Naive B cell (primary cell): ENCODE measurements at places on chromosomes 16 and 17.

DNA sequence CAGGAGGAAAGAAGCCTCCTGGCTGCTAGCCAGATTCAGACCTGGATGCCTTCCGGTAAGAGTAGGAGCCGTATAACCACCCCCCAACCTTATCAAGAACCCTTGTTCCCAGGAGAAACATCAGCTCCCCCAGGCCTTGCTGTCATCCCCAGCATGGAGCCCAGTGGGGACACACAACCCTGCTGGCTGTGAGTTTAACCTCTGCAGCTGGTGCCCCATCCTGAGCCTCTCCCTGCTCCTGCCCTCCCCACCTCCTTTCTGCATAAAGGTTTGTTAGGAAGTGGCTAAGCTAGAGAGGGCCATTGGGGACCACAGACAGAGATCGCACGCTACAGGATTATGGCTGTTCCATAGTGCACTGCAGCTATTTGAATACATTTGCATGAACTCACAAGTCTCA is 55.5 kb upstream of the RPL38 start:
- no peak overlapping the region for H3K4me3 ChIP-seq
- no peaks in the 10 kb centered on the region for H3K4me1 ChIP-seq
- peaks cover 11% of the 10 kb centered on the region for H3K36me3 ChIP-seq
- no peak for DNase-seq
- peaks cover 57% of the 10 kb centered on the region for H3K27me3 ChIP-seq

DNA sequence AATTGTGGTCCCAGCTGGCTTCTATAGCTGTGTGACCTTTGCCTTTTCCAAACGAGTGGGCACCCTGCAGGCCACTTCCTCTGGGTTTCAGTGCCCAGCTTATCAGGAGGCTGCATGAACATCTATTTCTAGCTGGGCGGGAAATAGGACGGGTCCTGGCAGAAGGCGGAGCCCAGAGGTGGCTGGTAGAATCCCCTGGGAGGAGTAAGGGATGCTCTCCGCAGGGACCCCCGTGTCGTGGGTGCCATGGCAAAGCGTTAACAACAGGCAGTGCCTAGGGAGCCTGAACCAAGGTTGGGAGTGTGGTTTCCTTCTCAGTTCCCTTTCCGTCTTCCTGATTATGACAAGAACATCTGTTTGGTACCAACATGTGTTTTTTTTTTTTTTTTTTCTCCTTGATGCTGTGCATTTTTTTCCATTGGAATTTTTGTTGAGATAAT is 58.2 kb downstream of the PLCG2 start:
- no peak for DNase-seq
- peak overlapping the region; percentile 88 for H3K4me3 ChIP-seq
- peak overlapping the region; percentile 98 for H3K27ac ChIP-seq
- H3K27me3 ChIP-seq = no peaks in the 10 kb centered on the region

GRCh38 chr17:75878174-75878998 is at the start of gene TRIM47:
Gene TRIM47, minus strand, starts transcription at chr17:75878581. Its CDS starts 33 bp downstream, at chr17:75878548.
- peak within 1 kb of the TSS; percentile 72 for H3K27ac ChIP-seq
- H3K27me3 ChIP-seq = no peaks in the 10 kb centered on the region
- H3K4me1 ChIP-seq = peaks cover 31% of the 10 kb centered on the region
- H3K4me3 ChIP-seq = peak within 1 kb of the TSS; percentile 91
- DNase-seq = no peak

DNA sequence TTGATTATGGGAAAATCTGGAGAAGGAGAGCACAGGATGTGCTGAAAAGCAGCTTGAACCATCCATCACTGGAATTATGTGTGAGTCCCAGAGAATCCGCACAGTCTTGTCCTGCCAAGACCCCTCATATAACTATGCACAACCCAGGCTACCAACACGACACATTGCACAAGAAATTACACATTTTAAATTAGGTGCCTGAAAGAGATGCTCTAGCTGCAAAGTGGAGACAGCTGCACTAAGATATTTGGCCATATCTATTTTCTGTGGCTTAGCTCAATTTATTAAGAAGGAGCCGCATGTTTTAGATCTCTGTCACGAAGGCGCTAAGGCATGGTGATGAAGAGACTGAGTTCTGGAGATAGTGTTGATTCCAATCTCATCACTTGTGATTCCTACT is 1308.4 kb downstream of the CDH8 start:
- H3K4me3 ChIP-seq = no peak overlapping the region
- no peak overlapping the region for H3K27ac ChIP-seq
- DNase-seq = no peak
- H3K36me3 ChIP-seq = no peaks in the 10 kb centered on the region

DNA sequence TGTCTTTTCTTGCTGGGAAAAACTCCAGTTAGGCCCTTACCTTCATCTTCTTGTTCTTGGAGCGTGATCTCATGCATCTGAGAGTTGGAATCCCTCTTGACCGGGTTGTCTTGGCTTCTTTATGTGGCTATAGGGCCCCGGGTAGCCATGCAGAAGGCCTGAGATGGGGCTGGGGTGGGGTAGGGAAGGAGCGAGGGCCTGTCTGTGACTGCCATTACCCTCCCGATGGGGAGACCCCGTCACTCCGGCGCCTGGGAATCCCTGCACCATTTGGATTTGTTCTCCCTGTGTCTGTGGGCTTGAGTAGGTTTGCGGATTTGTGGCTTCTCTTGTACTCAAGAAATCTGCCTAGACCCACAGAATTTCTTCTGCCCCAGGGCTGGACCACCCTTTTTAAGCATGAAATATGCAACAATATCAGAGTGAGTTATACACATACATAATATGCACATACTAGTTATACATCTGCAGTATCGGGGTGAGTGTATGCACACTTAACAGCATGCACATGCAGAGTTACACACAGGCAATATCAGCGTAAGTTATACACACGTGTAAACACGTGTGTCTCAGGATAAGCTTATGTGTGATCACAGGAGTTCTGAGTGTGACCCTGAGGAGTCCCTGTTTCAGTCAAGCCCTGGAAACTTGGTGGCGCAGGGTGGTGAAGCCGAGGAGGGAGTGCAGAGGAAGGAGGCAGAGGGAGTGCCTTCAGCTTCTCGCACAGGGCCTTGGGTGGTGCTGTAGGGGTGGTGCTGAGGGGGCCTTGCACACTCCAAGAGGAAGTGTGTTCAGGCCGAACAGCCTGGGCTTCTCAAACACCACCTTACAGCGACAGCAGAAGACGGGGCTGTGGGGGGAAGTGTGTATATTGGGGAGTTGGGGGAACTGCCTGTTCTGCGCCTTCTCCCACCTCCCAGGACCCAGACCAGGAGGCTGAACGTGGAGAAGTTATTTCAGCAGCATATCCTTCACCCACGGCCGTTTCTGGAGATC is 18.5 kb downstream of the CCDC42 start:
- H3K27me3 ChIP-seq = peaks cover 22% of the 10 kb centered on the region
- no peaks in the 10 kb centered on the region for H3K36me3 ChIP-seq
- no peak for DNase-seq
- H3K4me1 ChIP-seq = no peaks in the 10 kb centered on the region
- H3K27ac ChIP-seq = no peak overlapping the region
- H3K4me3 ChIP-seq = no peak overlapping the region

- no peak overlapping the region for H3K4me3 ChIP-seq
- H3K27me3 ChIP-seq = peaks cover 17% of the 10 kb centered on the region
- no peak for DNase-seq
Observed at GRCh38 chr17:16493531-16494046, 1.6 kb upstream of the LRRC75A start.

DNA sequence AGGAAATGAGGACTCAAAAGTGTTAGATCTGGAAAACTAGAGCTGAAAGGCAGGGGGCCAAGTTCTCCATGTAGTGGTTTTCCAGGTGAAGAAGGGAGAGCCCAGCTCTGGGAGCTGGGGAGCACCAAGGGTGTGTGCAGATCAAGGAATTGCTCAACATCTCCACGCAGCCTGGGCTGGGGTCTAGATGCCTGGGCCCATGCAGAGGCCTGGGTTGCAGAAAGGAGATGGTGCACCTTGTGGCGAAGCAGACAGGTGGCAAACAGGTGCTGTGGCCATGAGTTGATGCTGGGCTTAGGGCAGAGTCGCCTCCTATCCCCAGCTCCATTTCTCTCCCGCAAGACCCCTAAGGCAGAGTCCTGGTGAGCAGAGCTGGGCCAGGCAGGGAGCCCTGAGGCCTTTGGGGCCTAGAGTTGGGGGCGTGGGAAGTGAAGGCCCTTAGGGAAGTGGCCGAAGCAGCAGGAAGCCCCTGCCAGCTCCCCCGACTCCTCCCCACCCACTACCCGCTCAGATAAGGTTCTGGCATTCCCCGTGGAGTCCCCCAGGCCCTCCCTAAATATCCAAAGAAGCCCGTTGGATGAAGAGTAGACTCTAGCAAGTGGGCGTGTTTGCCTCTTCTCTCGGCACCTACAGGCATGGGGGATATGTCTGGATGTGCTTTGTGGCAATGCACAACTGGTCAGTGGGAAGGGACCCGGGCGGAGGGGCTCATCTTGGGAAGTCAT is 777 bp downstream of the FOXN1 start:
- no peak overlapping the region for H3K27ac ChIP-seq
- H3K36me3 ChIP-seq = no peaks in the 10 kb centered on the region
- peaks cover 3% of the 10 kb centered on the region for H3K4me1 ChIP-seq
- peaks cover 62% of the 10 kb centered on the region for H3K27me3 ChIP-seq

GRCh38 chr16:55672471-55672870 is 16.7 kb downstream of the SLC6A2 start:
- H3K27ac ChIP-seq = no peak overlapping the region
- no peaks in the 10 kb centered on the region for H3K4me1 ChIP-seq
- no peak overlapping the region for H3K4me3 ChIP-seq
- no peaks in the 10 kb centered on the region for H3K36me3 ChIP-seq

- no peaks in the 10 kb centered on the region for H3K36me3 ChIP-seq
- no peak for DNase-seq
- no peaks in the 10 kb centered on the region for H3K27me3 ChIP-seq
- H3K4me3 ChIP-seq = no peak overlapping the region
- no peak overlapping the region for H3K27ac ChIP-seq
Observed at GRCh38 chr17:69454051-69454450, 39.6 kb downstream of the MAP2K6 start.

DNA sequence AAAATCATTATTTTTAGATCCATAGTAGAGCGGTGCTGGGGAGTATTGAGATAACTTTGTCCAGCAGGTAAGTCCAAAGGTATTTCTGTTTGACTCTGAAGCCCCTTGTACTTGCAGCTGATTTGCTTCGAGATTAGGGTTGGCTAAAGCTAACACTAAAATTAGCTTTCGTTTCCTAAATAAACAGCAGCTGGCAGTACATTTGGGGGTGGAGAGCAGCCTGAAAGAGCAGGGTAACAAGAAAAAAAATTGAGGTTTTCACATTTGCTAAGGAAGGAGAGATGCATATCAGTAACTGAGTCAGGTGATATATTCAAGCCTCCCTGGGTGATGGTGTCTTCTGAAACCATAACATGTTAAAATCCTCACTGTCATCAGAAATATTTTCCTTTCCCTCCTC is 37.4 kb upstream of the TMC5 start:
- peaks cover 44% of the 10 kb centered on the region for H3K27me3 ChIP-seq
- H3K4me1 ChIP-seq = no peaks in the 10 kb centered on the region
- H3K4me3 ChIP-seq = no peak overlapping the region
- no peak for DNase-seq
- H3K27ac ChIP-seq = no peak overlapping the region
- no peaks in the 10 kb centered on the region for H3K36me3 ChIP-seq
